Activated T-cell treated with anti-CD3 and anti-CD28 coated beads for 1 hour (primary cell): ENCODE measurements at places on chromosomes 2 and 18.

DNA sequence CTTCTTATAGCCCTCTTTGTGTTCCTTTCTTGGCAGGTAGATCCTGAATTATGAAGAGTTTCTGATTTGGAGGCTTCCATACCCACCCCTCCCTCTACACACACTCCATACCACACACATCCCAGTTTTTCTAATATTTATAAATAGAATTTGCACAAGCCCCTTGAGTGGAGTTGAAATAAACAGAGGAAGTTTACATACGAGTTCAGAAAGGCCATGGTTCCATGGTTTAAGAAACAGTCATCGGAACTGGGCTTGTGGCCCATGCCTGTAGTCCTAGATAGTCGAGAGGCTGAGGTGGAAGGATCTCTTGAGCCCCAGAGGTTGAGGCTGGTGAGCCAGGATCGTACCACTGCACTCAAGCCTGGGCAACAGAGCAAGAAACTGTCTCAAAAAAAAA, 62.7 kb upstream of the TANC1 start:
- no peak for DNase-seq

GRCh38 chr2:31324016-31324633, 90.2 kb downstream of the EHD3 start:
- no peak for DNase-seq

- DNase-seq: no peak
Observed at GRCh38 chr2:25831746-25832449, 46.4 kb downstream of the ASXL2 start.

DNA sequence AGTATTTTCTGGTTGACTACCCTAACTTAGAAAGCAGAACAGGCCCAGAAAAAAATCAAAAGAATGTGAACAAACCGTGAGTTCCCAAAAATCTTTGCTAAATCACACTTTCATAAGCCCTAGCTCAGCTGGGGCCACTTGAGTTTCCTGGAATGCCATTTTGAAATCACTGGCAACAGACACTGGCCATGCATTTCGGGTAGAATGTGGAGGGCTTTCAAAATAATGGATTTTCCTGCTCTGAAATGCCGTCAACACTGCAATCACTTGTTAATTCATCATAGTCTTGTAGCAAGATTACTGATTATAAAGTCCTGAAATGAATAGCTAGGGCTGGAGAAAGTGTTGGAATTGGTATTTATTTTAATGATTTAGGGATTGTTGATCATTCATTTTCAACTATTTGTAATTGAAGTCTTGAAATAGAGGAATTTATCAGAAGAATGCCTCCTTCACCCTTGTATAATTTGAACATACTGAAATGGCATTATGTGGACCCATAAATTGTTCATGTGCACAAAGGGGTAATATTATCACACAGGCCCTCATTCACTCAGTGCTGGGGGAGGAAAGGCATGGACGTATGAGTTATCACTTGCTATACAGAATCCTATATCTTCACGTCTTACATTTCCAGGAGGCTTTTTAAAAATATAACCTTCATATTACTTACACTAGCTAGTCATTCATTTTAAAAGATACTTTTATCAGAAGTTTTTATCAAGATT, 134.8 kb downstream of the DTNA start:
- DNase-seq: no peak

- DNase-seq: no peak
Observed at GRCh38 chr2:20182241-20182931, 42.5 kb downstream of the SDC1 start.

DNA sequence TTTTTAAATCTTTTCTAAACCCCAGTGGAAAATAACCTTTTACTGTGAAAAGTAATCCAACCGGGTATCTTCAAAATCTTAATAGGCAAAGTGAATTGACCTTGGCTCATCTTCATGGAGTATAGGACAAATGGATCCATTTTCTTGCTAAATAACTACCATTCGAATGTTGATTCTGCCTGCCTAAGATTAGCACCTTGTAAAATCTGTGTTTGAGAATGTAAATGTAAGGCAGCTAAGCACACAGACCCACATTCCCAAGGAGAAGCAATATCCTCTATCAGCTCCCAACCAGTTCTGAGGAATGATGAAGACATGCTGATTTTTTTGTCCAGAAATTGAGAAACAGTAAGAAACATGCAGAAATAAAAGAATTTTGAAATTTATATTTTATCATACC, 509.8 kb upstream of the SMIM21 start:
- no peak for DNase-seq

GRCh38 chr2:217835931-217836891, 166.6 kb downstream of the TNS1 start:
- no peak for DNase-seq

- DNase-seq: no peak
Observed at GRCh38 chr2:128797533-128797932, 478.9 kb upstream of the HS6ST1 start.

- DNase-seq: no peak
Observed at GRCh38 chr2:162012565-162013058, 61.4 kb downstream of the DPP4 start.

DNA sequence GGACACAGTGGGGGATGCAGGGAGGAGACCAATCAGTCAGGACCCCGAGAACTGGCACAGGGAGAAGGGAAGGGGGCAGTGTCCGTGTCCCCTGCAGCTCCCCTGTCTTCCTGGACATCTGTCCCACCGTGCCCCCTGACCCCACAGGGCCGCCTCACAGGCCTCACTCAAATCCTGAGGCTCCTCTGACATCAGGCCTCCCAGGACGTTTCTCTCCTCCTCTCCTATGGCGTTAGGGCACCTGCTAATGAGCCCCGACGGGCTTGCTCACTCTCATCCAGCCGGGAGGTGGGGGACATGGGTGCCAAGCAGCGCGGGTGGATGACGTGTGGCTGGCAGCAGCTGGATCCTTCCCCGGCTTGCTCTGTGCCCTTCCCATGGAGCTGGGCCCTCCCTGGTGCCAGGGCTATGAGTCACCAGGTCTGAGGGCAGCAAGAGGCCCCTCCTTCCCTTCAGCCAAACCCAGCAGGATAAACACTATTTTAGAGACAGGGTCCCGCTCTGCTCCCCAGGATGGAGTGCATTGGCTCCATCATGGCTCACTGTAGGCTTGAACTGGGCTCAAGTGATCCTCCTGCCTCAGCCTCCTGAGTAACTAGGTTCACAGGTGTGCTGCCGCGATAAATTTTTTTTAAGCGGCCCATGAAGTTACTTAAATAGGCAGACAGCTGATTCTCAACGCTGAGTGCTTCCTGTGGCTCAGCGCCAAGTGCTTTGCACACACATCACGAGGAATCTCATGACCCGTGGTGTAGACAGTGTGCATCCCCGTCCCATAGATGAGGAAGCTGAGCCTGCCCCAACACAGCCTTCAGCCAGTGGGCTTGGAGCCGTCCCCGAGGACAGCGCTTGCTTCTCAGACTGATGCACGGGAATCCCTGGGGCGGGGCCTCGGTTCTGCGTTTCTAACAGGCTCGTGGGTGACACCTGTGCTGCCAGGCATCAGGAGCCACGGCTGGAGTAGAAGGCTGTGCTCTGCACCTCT, 64.5 kb upstream of the HDAC4 start:
- DNase-seq: no peak

DNA sequence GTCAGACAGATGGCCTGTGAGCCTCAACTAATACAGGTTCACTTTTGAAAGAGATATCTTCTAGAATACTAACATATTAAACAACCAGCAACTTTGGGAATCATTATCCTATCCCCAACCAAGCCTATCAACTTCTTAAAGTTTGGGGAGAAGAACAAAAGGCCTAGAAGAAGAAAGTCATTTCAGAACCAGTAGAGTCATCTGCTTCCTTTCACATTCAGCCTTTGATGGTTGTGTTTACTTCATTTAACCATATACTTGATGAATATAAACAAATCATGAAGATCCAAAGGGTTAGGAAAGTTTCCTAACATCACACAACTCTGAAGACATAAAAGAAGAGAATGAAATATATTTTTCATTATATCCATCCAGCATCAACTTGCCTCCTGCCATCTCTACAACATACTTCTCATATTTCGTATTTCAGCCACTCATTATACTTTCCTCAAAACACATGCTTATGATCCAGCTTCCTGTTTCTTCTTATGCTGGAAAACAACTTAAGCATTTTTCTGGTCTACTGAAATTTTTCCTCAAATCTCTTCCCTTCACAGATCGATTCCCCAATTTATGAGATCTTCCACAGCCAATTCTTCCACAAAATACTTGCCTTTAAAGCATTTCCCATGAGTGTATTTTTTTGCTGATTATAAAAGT, 114.3 kb downstream of the CACNB4 start:
- no peak for DNase-seq

DNA sequence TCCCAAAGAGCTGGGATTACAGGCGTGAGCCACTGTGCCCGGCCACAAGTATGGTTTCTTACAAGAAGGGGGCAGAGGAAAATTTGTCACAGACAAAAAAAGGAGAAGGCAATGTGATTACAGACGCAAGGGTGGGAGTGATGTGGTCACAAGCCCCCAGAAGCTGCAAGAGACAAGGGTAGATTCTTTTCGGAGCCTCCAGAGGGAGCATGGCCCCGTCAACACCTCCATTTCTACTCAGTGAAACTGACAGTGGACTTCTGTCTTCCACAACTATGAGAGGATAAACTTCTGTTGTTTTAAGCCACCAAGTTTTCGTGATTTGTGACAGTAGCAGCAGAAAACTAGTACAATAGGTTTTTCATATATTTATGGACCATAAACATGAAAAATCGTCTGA, 2.1 kb upstream of the TCF7L1 start:
- DNase-seq: no peak

- DNase-seq: no peak
Observed at GRCh38 chr2:193279361-193279760, 1084.6 kb upstream of the TMEFF2 start.

DNA sequence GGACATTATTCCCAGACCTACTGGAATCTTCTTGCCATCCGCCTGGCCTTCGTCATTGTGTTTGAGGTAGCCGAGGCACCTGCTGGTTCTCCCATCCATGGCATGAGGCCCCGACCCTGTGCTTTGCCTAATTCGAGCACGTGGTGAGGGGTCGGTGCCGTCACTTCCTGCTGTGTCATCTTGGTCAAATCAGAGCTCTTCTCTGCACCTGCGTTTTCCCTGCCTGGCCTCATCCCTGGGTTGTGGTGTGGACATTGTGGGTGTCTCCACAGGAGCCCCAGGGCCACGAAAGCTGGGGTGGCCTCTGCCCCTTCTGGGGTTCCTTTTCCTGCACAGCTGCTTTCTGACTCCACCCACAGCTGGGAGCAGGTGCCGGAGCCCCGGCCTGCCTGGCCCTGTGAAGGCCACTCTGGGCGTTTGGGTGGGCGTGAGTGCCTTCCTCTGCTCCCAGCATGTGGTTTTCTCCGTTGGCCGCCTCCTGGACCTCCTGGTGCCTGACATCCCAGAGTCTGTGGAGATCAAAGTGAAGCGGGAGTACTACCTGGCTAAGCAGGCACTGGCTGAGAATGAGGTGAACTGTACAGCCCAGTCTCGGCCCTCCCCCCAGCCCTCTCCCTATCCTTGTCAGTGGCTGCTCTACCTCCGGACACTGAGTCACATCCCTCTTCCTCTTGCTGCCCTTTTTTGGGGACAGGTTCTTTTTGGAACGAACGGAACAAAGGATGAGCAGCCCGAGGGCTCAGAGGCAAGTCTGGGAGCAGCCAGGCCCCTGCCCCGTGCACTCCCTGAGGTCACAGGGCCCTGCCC, 34.9 kb downstream of the ANO7 start:
- no peak for DNase-seq

DNA sequence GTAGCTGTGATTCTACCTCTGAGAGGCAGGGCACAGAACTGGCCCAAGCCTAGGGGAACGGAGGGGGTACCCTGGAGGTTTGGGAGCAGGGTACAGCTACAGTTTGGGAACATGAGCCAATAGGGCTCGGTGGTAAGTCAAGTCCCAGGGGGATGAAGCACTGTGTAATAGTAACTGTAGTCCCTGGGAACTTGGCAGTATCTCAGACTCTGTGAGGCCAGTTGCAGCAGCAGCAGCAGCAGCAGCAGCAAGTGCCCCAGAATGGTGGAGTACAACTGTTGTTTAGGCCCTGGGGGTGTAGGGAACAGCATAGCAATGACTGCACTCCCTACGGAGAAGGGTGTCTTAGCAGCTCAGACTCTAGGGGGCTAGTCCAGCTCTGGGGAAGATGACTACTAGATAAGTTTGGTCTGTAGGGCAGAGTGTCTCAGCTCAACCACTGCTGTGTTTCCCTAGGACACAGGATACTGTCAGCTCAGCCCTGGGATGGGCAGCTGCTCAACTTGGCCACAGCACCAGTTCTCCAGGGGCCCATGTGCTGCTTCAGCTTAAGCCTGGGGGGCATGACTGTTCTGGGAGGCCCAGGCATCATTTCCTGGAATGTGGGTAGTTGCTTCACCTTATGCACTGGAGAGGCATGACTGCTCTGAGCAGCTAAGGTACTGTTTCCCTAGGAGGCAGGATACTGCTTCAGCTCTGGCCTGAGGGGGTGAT, 20.5 kb downstream of the CARF start:
- DNase-seq: no peak

DNA sequence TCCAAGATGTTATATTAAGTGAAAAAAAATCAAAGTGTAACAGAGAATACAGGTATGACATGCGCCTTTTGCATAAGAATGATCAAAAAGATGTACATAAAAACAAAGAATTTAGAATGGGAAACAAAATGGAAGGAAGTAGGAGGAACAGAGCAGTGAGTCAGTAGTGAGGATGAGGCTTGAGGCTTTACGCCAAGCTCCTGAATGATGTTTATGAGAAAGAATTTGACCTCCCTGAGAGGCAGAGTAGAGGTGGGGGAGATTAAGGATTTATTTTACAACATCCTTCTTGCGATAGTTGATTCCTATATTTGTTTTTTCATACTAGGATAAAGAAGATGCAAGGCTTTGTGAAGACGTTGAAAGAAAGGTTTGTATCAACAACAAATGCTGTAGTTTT, 81.4 kb downstream of the DCDC2C start:
- DNase-seq: no peak

DNA sequence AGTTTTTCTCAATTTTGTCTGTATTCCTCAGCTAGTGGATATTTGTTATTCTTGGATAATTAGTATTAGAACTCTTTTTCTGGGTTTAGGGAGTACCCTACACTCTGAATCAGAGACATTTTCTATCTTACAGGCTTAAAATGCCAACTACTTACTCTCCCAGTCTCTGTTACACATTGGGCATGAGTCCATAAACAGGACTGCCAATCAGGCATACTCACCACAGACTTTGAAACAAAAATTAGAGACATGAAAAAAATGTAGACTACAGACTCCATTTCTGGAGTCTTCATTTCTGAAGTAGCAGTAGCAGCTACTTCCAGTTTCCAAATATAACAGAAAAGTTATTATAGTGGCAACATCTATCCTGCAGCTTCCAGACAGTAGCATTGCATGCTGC, 279.7 kb downstream of the MBD5 start:
- DNase-seq: no peak
